ENCODE measurements at places on chromosomes 2 and 18. TPM values are rescaled to one million over a fixed set of nuclear protein-coding genes. Genes with fewer than 3 reads are reported as not detected.

- H3K4me1 ChIP-seq = no peaks in the 10 kb centered on the region
- H3K4me3 ChIP-seq = no peak overlapping the region
- H3K27ac ChIP-seq = no peak overlapping the region
- H3K36me3 ChIP-seq = no peaks in the 10 kb centered on the region
- H3K27me3 ChIP-seq = no peaks in the 10 kb centered on the region
Observed at GRCh38 chr2:64165706-64166105, 21.5 kb upstream of the PELI1 start.

GRCh38 chr2:189549449-189549832, 31.1 kb downstream of the SLC40A1 start:
- H3K27ac ChIP-seq = no peak overlapping the region
- H3K4me3 ChIP-seq = no peak overlapping the region
- no peak for DNase-seq

GRCh38 chr18:10890022-10890421, 259.3 kb downstream of the PIEZO2 start:
- no peaks in the 10 kb centered on the region for H3K36me3 ChIP-seq
- no peaks in the 10 kb centered on the region for H3K27me3 ChIP-seq
- no peak overlapping the region for H3K27ac ChIP-seq
- no peak overlapping the region for H3K4me3 ChIP-seq

DNA sequence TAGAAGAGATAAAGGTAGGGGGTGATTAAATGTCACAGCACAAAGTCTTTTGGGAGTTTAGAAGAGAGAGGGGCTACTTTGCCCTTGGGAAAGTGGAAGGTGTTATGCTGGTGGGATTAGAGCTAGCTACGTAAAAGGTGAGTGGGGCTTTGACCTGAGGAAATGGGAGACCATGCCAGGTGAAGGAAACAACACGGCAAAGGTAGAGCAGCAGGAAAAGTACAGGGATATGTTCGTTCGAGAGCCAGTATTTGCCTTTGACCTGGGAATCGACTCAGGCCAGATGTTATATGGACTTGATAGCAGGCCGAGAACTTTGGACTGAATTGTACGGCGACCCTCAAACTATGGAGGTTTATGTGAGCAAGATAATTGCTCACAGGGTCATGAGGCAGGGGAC, 55.7 kb upstream of the ACKR3 start:
- H3K36me3 ChIP-seq = no peaks in the 10 kb centered on the region
- no peak for DNase-seq
- no peak overlapping the region for H3K27ac ChIP-seq
- peaks cover 4% of the 10 kb centered on the region for H3K4me1 ChIP-seq
- no peaks in the 10 kb centered on the region for H3K27me3 ChIP-seq
- no peak overlapping the region for H3K4me3 ChIP-seq

DNA sequence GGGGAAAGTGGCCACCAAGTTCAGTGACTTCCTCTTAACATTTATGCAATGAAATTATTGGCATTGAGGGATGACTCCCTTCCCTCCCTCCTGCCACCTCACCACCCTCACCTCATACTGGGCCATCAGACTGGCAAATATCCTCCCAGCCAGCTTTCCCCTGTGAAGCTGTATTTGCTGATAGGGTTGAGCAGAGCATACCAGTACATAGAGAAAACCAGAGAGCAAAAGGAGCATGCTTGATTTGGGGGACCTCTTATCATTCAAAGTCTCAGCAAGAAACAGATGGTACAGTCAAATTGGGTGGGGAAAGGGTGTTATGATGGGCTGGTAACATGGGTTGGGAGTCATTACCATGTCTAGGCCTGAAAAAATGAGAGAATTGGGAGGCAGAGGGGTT, 19.1 kb upstream of the B3GNT2 start:
- H3K27ac ChIP-seq = no peak overlapping the region
- no peaks in the 10 kb centered on the region for H3K27me3 ChIP-seq
- no peak for DNase-seq
- H3K4me3 ChIP-seq = no peak overlapping the region
- peaks cover 9% of the 10 kb centered on the region for H3K4me1 ChIP-seq
- H3K36me3 ChIP-seq = no peaks in the 10 kb centered on the region

DNA sequence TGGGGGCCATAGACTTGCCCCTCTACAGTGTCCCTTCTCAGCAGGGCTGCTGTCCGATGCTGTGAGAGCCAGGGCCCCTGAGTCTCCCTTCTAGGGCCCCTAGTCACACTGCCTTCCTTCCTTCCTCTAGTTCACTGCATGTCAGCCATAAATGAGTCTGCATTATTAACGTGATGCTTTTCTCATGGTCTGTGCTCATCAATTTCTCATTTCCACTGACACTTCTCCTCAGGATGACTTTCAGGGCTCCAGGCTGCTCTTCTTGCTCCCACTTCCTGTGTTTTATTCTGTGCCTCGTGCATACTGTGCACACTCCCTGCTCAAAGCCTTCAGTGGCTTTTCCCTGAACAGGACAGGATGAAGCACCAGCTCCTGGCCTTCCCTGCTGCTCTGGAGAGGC, 146.5 kb downstream of the FAM210A start:
- no peaks in the 10 kb centered on the region for H3K4me1 ChIP-seq
- no peaks in the 10 kb centered on the region for H3K27me3 ChIP-seq
- no peak overlapping the region for H3K27ac ChIP-seq
- no peaks in the 10 kb centered on the region for H3K36me3 ChIP-seq
- no peak overlapping the region for H3K4me3 ChIP-seq
- no peak for DNase-seq

GRCh38 chr18:45012286-45012685, 331.6 kb downstream of the SETBP1 start:
- peaks cover 18% of the 10 kb centered on the region for H3K4me1 ChIP-seq
- no peak for DNase-seq
- H3K27me3 ChIP-seq = no peaks in the 10 kb centered on the region
- H3K4me3 ChIP-seq = no peak overlapping the region
- H3K36me3 ChIP-seq = no peaks in the 10 kb centered on the region

DNA sequence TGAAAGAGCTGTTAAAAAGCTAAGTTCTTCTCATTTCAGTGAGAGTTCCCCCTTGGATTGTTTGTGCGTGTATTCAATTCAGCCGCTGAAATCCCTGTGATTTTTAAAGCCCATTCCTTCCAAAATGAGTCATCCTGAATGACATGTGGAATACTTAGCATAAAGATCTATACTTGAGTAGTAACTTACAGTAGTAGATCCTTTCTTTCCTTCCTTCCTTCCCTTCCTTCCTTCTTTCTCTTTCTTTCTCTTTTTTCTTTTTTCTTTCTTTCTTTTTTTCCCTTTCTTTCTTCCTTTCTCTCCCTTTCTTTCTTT, 18.2 kb upstream of the SOX11 start:
- no peak for DNase-seq
- no peaks in the 10 kb centered on the region for H3K36me3 ChIP-seq
- H3K27me3 ChIP-seq = peaks cover 2% of the 10 kb centered on the region
- H3K27ac ChIP-seq = no peak overlapping the region
- H3K4me1 ChIP-seq = no peaks in the 10 kb centered on the region
- H3K4me3 ChIP-seq = no peak overlapping the region

TLX2 gene
- not detected for total RNA-seq

DNA sequence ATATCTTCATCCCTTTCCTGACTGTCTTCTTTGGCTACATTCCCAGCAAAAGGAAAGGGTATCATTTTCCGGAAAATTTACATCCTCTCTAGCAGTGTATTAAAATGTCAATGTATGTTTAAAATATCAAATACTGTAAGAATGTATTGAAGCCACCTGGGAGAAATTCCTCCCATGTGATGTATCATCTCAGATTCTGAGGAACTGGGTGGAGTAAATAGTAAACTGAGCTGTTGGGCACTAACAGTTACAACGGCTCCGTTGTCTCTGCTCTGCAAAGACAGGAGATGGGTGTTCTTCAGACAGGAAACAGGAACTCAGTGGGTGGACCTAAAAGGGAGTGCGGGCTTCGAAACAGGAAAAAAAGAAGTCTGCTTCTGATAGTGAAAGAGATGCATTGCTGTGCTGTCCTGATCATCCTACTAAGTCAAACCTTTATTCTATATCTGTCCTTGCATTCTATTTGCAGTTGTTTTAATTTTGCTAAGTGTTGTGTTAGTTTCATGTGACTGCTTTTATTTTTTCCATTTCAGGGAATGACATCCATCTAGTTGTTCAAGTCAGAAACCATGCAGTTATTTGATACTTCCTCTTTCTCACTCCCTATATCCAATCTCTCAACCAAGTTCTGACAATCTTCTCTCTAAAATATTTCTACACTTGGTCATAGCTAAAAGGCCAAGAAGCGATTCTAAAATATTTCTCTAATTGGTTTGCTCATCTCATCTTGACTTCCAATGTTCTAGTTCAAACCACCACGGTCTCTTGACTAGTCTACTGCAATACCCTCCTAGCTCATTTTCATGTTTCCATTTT, 19.4 kb downstream of the DOK1 start:
- H3K36me3 ChIP-seq = no peaks in the 10 kb centered on the region
- no peaks in the 10 kb centered on the region for H3K27me3 ChIP-seq

DNA sequence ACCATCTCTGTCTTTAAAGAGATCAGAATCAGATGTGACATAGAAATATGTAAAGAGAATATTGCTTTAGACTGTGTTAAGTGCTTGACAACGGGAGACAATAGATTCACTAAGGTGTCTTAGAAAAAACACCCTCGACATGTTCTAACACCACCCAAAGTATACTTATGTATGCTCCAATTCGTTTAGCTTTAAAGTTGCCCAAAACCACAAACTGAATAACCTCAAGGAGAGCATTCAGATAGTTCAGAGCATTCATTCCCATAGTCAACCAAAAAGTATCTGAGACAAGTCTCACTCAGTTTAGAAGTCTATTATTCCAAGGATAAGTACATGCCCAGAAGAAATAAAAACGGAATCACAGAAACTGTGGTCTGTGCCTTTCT, 96.4 kb downstream of the KYNU start:
- H3K36me3 ChIP-seq = no peaks in the 10 kb centered on the region
- no peak overlapping the region for H3K4me3 ChIP-seq
- H3K27me3 ChIP-seq = no peaks in the 10 kb centered on the region

FAM124B gene
- total RNA-seq = 2.0 TPM

GPR75 gene
- 2.4 TPM for total RNA-seq

- H3K4me1 ChIP-seq = no peaks in the 10 kb centered on the region
- no peak overlapping the region for H3K4me3 ChIP-seq
- no peaks in the 10 kb centered on the region for H3K27me3 ChIP-seq
- H3K36me3 ChIP-seq = no peaks in the 10 kb centered on the region
- no peak for DNase-seq
Observed at GRCh38 chr2:25078170-25079049, 36.5 kb downstream of the EFR3B start.

ANKRD36C gene
- 26.2 TPM for total RNA-seq

APOB gene
- 0.57 TPM for total RNA-seq

KIF1A gene
- 0.54 TPM for total RNA-seq

GRCh38 chr2:234275515-234275914, 221.4 kb downstream of the ARL4C start:
- no peaks in the 10 kb centered on the region for H3K4me1 ChIP-seq
- no peaks in the 10 kb centered on the region for H3K27me3 ChIP-seq
- no peaks in the 10 kb centered on the region for H3K36me3 ChIP-seq
- H3K27ac ChIP-seq = no peak overlapping the region
- no peak overlapping the region for H3K4me3 ChIP-seq

FBXO48 gene
- 1.3 TPM for total RNA-seq

DNA sequence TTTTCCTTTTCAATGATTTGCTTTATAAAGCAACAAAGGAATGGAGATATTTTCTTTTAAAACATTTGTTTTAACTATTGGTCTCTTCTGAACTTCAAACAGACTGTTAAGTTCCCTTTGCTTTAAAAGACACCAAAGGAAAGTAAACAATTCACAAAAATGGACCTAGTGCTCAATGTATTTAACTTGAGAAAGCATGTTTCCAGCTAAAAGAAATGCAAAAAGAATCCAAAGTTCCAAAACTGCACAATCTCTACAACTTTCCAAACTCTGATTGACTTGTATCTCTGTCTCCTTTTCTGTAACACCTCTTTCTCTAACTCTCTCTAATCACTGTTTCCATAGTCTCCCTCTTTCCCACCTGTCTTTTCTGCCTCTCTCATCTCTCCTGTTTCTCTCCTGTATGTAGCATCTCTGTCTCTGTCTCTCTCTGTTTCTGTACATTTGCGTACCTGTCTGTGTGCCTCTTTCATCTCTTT, 295.7 kb upstream of the SESTD1 start:
- H3K4me1 ChIP-seq = peaks cover 7% of the 10 kb centered on the region
- H3K27me3 ChIP-seq = no peaks in the 10 kb centered on the region
- peak overlapping the region; percentile 10 for H3K27ac ChIP-seq
- no peaks in the 10 kb centered on the region for H3K36me3 ChIP-seq
- H3K4me3 ChIP-seq = no peak overlapping the region
- DNase-seq = no peak

CHCHD5 gene
- total RNA-seq = 39.6 TPM

- DNase-seq = peak; percentile 88
- H3K4me1 ChIP-seq = peaks cover 33% of the 10 kb centered on the region
- no peaks in the 10 kb centered on the region for H3K36me3 ChIP-seq
- no peak overlapping the region for H3K4me3 ChIP-seq
- H3K27ac ChIP-seq = peak overlapping the region; percentile 86
- H3K27me3 ChIP-seq = no peaks in the 10 kb centered on the region
Observed at GRCh38 chr2:47070920-47071824, 83.9 kb downstream of the STPG4 start.

GRCh38 chr2:226888378-226888965, 52.6 kb downstream of the RHBDD1 start:
- H3K27me3 ChIP-seq = no peaks in the 10 kb centered on the region
- H3K4me3 ChIP-seq = no peak overlapping the region
- H3K27ac ChIP-seq = no peak overlapping the region

LCT gene
- not detected for total RNA-seq

- no peak overlapping the region for H3K27ac ChIP-seq
- H3K27me3 ChIP-seq = peaks cover 72% of the 10 kb centered on the region
- H3K4me3 ChIP-seq = no peak overlapping the region
- peak; percentile 19 for DNase-seq
- H3K4me1 ChIP-seq = no peaks in the 10 kb centered on the region
- no peaks in the 10 kb centered on the region for H3K36me3 ChIP-seq
Observed at GRCh38 chr2:63054841-63055225, 4.2 kb downstream of the OTX1 start.

DNAH7 gene
- total RNA-seq = 15.7 TPM

- peaks cover 12% of the 10 kb centered on the region for H3K4me1 ChIP-seq
- H3K27me3 ChIP-seq = no peaks in the 10 kb centered on the region
- no peak overlapping the region for H3K27ac ChIP-seq
- no peak for DNase-seq
- H3K36me3 ChIP-seq = no peaks in the 10 kb centered on the region
Observed at GRCh38 chr18:63177259-63177658, 142.3 kb downstream of the BCL2 start.

GRCh38 chr2:237497838-237498186, 10.8 kb downstream of the MLPH start:
- no peaks in the 10 kb centered on the region for H3K4me1 ChIP-seq
- no peaks in the 10 kb centered on the region for H3K27me3 ChIP-seq
- no peak for DNase-seq
- H3K36me3 ChIP-seq = no peaks in the 10 kb centered on the region

ATP6V1B1 gene
- total RNA-seq = 37.9 TPM

TMEM163 gene
- total RNA-seq = 5.9 TPM

GRCh38 chr2:38076710-38077430, 919 bp upstream of the CYP1B1 start:
- peak; percentile 91 for DNase-seq
- H3K4me1 ChIP-seq = no peaks in the 10 kb centered on the region
- peak overlapping the region; percentile 86 for H3K27ac ChIP-seq
- no peaks in the 10 kb centered on the region for H3K27me3 ChIP-seq

GRCh38 chr2:42959234-42960001, 167.0 kb upstream of the HAAO start:
- DNase-seq = no peak
- H3K4me3 ChIP-seq = no peak overlapping the region
- H3K27ac ChIP-seq = no peak overlapping the region
- H3K36me3 ChIP-seq = no peaks in the 10 kb centered on the region
- H3K27me3 ChIP-seq = no peaks in the 10 kb centered on the region

GRCh38 chr18:77250926-77251729, 1.5 kb downstream of the GALR1 start:
- H3K4me1 ChIP-seq = no peaks in the 10 kb centered on the region
- peak; percentile 49 for DNase-seq
- H3K27me3 ChIP-seq = peaks cover 16% of the 10 kb centered on the region
- H3K4me3 ChIP-seq = no peak overlapping the region
- no peaks in the 10 kb centered on the region for H3K36me3 ChIP-seq
- H3K27ac ChIP-seq = no peak overlapping the region

All from kidney (tissue), 22 donors.